ENCODE measurements at places on chromosomes 2 and 18.

DNA sequence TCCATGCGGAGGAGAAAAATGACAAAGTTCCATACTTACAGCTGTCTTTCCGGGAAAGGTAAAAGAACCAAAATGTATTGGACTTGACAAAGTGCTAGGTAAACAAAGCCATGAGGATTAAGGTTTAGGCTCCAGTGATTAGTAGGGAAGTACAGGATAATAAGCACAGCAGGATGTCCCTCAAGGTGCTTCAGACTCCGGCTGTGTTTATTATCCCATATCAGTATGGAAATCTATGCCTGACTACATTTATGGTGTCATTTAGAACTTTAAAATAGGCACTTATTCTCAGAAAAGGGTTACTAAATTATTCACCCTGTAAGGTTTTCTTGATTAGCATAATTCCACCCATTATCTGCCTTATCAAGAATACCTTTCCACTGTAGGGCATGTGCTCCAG, 136.3 kb upstream of the CCDC68 start:
- DNase-seq: no peak

GRCh38 chr18:50661013-50661412, 101.1 kb downstream of the MAPK4 start:
- DNase-seq: no peak

- no peak for DNase-seq
These were observed 126.9 kb upstream of the TRIB2 start for GRCh38 chr2:12589802-12590320.

GRCh38 chr2:219452361-219453317, 18.0 kb downstream of the SPEG start:
- no peak for DNase-seq

Measured in NCI-H2081 treated with DMSO at 0.1 percent for 48 hours (cell line).